ENCODE measurements at places on chromosomes 6 and 20.

- DNase-seq: no peak
These were observed 459.9 kb upstream of the MARCKS start for GRCh38 chr6:113397236-113397635.

DNA sequence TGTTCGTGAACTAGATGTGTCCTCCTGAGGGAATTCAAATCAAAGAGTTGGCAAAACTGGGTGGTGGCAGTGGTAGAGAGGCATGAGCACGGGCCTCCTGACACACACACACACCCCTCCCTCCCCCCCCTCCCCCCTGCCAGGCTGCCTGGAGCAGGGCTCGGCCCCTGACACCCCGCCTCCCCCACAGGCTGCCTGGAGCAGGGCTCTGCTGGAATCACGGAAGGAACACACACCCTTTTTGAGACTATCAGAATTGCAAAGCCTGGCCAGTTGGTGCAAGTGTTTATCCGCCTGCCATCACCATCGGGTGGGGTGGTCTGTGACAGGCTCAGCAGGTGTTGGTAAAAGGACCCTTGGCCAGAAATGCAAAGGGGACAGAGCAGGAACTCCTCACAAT lies 59.0 kb downstream of the FAM120B start:
- no peak for DNase-seq

- DNase-seq: no peak
These were observed 230.9 kb upstream of the CITED2 start for GRCh38 chr6:139605350-139605749.

- DNase-seq: no peak
These were observed 21.7 kb downstream of the THBS2 start for GRCh38 chr6:169231790-169232506.

DNA sequence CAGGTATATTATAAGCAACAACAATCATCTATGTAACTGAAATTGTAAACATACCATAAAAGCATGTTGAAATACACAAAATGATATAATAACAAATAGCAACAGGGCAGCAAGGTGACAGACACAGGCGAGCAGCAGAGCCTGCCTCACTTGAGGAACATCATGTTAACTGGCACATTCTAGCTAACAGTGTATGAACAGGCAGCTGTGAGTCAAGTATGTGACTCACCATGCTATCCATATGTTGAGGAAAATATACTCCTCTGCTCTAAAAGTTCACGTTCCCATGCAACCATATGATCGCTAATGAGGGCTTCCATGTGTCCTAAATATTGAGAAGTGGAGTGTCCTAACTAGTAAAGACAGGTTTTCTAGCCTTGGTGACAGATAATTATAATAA lies 18.4 kb downstream of the SERAC1 start:
- no peak for DNase-seq

- no peak for DNase-seq
These were observed 282.7 kb downstream of the ADGB start for GRCh38 chr6:146881228-146882181.

GRCh38 chr6:30044630-30045029 lies 16.4 kb upstream of the POLR1H start:
- DNase-seq: no peak

GRCh38 chr20:20130399-20130798 lies 78.1 kb downstream of the CFAP61 start:
- peak; percentile 18 for DNase-seq

GRCh38 chr6:136069119-136069518 lies 181.0 kb downstream of the MTFR2 start:
- DNase-seq: no peak

GRCh38 chr6:16421462-16421960 lies 183.1 kb downstream of the GMPR start:
- DNase-seq: peak; percentile 46

DNA sequence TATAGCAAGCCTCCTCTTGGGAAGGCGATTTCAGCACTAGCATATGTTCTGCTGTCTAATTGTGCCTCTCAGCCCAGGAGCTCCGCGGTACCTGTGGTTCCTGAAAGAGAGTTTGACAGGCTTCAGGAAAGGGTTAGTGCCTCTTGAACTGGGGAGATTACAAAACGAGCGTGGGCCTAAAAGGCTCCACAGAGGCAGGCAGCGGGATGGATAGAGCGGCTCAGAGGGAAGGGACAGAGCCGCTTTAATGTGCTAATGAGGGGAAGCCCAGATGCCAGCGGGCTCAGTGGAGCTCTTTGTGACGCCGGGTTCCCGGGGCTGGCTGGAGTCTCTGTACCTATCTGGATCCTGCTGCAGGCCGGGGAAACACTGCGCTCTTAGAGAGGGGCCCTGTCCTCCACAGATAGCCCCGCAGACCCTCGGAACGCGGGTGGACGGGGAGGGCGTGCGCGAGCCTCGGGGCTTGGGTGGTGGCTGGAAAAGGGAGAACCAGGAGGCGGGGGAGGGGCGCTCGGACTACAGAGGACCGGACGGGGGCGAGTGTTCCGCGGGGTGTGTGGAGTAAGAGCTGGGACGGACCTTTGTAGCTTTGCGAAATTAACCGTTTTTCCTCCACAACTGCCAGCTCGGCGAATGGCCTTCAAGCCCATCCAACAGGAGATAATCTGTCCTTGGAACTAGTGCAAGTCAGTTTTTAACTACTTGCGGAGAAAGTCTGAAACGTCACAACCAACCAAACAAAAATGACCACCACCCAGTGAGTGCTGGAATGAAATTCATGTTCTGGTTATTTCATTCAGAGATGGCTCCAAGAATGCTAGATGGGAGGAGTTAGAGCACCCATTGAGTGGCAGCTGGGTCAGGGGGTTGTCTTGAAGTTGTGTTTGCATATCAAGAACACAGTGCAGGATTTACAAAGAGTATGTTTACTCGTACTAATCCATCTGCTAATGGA lies 13.0 kb downstream of the SLC35F1 start:
- DNase-seq: peak; percentile 29

GRCh38 chr6:79784395-79784753 lies 153.2 kb downstream of the SH3BGRL2 start:
- DNase-seq: no peak

DNA sequence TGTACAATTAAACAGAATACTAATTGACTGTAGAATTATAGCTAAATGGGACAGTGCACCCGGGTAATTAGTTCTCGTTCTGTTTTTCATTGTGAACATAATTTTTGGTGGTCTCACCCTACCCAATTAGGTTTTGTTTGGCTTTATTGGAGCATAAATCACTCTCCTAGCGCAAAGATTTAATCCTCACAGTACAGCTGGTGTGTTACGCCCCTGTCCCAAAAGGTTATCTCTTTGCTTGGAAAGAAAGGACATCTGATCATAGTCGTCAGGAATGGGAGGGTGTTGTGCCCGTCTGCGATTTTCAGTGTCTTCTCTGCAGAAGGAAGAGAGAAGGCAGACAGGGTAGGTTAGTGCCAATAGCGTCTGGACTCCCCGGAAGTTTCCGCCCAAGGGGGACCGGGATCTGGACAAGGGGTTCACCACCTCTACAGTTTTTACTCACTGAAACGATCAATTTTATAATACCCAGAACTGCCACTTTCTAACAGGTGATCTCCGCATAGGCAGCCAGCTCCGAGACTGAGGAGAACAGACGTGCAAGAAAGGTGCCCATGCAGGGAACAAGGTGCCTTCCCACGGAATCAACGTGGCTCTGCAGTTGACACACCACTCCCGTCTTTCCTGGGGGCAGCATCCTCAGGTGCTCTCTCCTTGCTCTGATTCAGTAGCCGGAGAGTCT lies 617.4 kb upstream of the CDH4 start:
- no peak for DNase-seq

- DNase-seq: no peak
These were observed 10.8 kb downstream of the UFL1 start for GRCh38 chr6:96532399-96532798.

- DNase-seq: no peak
These were observed 294.8 kb downstream of the CDC5L start for GRCh38 chr6:44682280-44682679.

- DNase-seq: no peak
These were observed 124.2 kb upstream of the PTPN1 start for GRCh38 chr20:50385733-50386640.

DNA sequence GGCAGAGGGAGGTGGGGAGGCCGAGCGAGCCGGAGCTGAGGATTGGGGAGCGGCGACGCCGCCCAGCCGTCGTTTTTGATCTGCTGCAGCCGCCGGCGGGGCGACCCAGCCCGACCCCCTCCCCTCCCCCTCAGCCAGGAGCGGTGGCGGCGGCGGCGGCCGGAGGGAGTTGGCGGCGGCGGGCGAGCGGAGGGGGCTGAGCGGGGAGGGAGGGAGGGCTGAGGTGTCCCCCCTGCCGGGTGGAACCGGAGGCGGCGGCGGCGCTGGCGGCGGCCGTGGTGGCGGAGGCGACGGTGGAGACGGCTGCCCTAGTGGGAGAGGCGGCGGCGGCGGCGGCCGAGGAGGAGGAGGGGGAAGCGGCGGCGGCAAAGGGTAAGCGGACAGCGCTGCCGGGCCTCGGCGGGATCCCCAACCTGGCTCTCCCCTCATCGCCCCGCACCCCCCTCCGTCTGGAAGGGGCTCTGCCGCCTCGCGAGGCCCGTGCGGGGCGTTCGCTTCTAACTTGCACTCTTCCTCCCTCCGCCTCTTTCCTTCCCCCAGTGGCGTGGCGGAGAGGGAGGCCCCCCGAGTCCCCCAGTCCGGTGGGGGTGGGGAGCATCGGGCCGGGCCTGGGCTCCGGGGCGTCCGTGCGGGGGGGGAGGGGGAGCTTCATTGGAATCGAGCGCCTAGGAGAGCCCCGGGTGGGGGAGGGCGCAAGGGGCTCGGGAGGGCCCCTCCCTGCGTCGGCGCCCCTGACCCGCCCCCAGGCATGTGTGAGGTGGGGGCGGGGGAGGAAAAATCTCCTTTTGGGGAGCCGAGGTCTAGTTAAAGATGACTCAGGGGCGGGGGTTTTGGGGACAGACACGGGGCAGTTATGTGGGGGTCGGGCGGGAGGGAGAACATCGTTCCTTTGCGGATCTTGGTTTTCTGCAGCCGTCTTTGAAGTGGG lies at the start of gene TAB2:
Gene TAB2 (plus strand): TSS at position 69 of the 928 bp plus-strand sequence. CDS start 52,286 bp downstream, outside the sequence.
- no peak for DNase-seq

DNA sequence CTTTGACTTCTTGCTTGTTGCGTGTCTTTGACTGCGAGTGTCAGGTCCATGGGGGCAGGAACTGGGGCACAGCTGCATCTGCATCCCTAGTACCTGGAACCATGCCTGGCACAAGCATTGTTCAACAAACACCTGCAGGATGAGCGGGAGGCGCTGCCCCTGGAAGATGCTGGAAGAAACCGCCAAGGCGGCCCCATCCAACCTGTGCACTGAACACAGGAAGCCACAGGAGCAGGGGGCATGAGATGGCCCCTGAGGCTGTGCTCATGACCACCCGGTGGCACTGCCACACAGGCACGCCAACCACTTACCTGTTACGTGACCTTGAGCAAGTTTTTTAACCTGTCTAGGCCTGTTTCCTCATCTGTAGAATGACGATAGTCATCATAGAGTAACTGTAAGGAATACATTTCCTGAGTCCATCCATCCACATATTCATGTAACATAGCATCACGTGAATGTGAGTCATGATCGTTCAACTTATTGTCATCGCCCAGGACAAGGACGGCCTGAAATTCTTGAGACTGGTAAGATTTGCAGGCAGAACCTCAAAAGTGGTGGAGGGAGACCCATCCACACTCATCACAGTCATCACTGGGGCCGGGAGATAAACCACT lies 374.2 kb downstream of the PREX1 start:
- no peak for DNase-seq

DNA sequence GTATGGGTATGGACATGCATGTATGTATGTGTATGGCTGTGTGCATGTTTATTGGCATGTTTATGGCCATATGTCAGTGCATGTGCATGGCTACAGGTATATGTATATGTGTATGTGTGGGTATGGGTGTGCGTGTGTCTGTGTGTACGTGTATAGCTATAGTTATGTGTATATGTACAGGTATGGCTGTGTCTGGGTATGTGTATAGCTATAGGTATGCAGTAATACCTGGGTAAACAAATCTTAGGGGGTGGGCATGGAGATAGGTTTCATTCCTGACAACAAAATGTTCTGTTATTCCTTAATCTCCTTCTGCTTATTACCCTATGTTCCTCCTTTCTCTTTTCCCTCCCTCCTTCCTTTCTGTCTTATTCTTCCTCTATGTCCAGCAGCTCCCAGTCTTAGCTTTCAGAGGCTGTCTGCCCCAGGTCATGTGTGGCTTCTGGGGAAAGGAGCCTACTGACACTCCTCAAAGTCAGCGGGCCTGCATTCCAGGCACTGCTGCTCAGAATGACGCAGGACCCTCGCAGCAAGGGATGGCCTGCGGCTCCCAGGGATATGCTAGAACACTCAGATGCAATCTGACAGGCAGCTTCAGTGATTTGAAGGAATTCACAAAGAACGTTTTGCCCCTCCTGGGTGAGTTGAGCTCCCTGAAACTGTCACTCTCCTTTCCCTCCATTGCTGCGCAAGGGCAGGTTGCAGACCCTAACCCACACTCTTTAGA lies 139.3 kb upstream of the PHACTR1 start:
- no peak for DNase-seq

GRCh38 chr6:28489366-28490204 lies 26.0 kb downstream of the GPX6 start:
- no peak for DNase-seq

DNA sequence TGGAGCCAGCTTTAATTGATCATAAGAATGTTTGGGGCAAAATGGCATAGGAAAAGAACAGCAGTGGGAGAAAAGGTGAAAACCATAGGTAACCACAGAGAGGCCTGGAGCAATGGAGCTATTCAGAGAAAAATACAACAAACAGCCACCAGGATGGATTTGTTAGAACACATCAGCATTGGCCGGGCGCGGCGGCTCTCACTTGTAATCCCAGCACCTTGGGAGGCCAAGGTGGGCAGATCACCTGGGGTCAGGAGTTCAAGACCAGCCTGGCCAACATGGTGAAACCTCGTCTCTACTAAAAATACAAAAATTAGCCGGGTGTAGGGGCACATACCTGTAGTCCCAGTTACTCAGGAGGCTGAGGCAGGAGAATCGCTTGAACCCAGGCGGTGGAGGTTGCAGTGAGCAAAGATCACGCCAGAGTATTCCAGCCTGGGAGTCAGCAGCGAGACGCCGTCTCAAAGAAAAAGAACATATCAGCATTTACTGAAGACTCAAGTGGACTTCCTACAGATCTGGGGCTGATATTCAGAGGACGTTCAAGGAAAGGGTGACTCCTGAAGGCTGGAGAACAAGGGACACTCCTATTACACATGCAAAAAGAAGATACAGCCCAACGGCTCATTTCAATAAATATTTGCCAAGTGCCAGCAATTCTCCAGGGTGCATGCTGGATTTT lies 20.2 kb downstream of the SNHG17 start:
- no peak for DNase-seq

GRCh38 chr6:27471365-27472115 lies 1.4 kb downstream of the ZNF184 start:
- DNase-seq: peak; percentile 0

DNA sequence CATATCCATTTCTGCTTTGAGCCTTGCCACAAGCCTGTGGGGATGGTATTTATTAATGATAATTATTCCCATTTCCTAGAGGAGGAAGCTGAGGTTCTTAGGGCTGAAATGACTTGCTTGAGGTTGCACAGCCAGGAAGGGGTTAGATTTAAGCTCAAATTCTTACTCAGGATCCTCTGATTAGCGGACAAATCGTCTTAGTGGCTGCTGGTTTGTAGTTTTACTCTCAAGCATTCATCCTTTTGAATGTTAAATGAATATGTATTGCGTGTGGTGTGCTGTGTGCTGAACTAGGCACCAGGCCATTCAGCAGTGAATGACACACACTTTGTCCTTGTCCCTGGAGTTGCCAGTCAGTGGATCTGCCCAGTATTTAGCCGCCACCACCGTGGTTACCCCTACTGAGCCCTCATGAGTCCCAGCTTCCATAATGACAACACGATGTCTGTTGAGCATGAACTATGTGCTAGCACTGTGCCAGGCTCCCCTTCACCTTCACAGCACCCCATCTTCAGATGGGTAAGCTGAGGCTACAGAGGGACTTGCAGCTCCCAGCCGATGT lies 10.0 kb downstream of the PACSIN1 start:
- no peak for DNase-seq

All from NCI-H526 treated with DMSO at 0.1 percent for 48 hours (cell line).